DMS 273 treated with DMSO at 0.1 percent for 48 hours (cell line): ENCODE measurements at places on chromosomes 6 and 20.

- no peak for DNase-seq
These were observed 610.9 kb upstream of the MAN1A1 start for GRCh38 chr6:119960456-119960855.

- no peak for DNase-seq
These were observed 301.2 kb downstream of the ADGRG6 start for GRCh38 chr6:142602972-142603371.

DNA sequence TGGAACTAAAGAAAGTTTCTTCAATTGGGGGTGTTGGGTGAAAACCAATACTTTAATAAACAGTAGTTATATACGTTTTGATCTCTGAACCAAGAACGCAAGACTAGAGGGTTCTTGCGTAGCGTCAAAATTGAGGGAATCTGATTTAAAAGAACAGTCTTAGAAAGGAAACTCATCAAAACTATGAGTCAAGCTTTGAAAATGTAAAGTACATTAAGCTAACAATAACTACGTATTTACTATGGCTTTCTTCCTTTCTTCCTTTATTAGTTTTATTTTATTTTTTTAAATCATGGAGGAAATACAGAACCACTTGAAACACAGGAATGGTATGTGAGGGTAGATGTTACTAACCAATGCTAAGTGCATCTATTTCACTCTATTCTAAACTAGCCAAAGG lies 287.0 kb upstream of the RSPO3 start:
- DNase-seq, result no peak

DNA sequence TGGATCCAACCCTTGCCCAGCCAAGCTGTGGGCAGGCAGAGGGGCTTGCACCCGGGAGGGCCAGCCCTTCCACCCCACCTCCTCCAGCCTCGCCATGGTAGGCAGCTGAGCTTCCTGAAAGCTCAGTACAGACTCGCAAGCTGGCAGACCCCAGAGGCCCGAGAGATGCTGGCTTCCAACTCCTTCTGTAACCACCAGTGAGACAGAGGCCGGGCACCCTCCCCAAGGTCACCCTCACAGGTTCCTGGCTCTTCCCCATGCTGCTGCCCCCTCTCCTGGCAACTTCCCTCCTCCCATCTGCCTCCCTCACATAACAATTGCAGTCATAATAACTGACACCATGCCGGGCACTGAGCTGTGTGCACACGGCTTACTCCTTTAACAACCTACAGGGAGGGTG lies 26.2 kb upstream of the NOL4L start:
- no peak for DNase-seq

DNA sequence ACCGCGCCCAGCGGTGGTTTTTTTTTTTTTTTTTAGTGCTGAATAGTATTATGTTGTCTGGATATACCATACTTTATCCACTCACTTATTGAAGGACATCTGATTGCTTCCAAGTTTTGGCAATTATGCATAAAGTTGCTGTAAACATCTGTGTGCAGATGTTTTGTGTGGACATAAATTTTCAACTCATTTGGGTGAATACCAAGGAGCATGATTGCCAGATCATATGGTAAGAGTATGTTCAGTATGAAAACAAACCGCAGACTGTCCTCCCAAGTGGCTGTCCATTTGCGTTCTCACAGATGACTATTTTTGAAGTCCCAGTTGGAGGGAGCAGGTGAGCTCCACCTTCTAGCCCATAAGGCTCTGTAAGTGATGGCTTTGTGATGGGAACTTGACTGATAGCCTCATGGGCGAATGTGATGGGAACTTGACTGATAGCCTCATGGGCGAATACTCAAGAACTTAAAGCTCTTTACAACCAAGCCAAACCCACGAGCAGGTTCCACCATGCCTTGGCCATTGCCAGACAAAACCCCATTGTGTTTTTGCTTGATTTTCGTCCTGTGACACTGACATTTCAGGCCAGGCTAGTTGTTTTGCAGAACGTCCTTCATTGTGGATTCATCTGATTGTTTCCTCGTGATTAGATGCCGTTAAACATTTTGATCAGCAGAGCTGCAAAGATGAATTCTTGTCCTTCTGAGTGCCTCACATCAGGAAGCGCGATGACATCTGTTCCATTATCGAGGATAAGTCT lies 51.0 kb downstream of the ZBTB2 start:
- no peak for DNase-seq

- peak; percentile 15 for DNase-seq
These were observed 212.7 kb upstream of the AGPAT4 start for GRCh38 chr6:161486361-161487216.

GRCh38 chr6:121548131-121548530 lies 112.7 kb downstream of the GJA1 start:
- no peak for DNase-seq

- DNase-seq, result no peak
These were observed 5.7 kb upstream of the PLN start for GRCh38 chr6:118542184-118542952.

GRCh38 chr6:104789770-104790190 lies 69.9 kb downstream of the HACE1 start:
- DNase-seq, result no peak

GRCh38 chr20:15835811-15836210 lies 737.4 kb downstream of the KIF16B start:
- no peak for DNase-seq

GRCh38 chr6:65450451-65450850 lies 256.6 kb downstream of the EYS start:
- no peak for DNase-seq

GRCh38 chr6:31558631-31559500 lies 11.5 kb downstream of the NFKBIL1 start:
- no peak for DNase-seq

GRCh38 chr6:150687508-150687907 lies 87.8 kb downstream of the PLEKHG1 start:
- no peak for DNase-seq

- DNase-seq, result peak; percentile 20
These were observed 18.1 kb downstream of the BPI start for GRCh38 chr20:38321959-38322598.

GRCh38 chr6:119344306-119344705 lies 5.3 kb downstream of the MAN1A1 start:
- DNase-seq, result no peak

DNA sequence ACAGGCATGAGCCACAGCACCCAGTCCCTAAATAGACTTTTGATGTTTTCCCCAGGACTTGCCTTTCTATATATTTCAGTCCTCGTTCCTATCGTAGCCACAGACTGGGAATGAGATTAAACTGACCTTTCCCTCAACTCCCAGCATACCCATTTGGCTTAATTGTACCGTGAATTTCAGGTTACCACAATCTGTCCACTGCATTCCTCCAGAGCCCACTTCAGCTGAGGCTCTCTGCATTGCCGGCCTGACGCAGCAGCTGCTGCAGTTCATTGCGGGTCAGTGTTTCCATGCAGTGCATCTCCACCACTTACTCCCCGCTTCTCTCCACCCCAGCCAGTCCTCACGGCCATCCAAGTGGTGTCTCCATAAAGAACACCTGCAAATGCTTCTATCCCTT lies 103.1 kb upstream of the RIN2 start:
- no peak for DNase-seq

DNA sequence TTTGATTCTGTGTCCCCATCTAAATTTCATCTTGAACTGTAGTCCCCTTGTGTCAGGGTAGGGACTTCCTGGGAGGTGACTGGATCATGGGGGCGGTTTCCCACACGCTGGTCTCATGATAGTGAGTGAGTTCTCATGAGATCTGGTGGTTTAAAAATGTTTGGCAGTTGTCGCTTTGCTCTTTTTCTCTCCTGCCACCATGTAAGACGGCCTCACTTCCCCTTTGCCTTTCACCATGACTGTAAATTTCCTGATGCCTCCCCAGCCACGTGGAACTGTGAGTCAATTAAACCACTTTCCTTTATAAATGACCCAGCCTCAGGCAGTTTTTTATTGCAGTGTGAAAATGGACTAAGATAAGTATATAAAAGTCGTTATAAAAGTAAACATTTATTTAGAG lies 80.5 kb upstream of the SGK1 start:
- no peak for DNase-seq

- DNase-seq, result no peak
These were observed 3.2 kb downstream of the ADIG start for GRCh38 chr20:38584099-38584763.

- no peak for DNase-seq
These were observed 508.7 kb downstream of the EPHA7 start for GRCh38 chr6:92910646-92911045.

DNA sequence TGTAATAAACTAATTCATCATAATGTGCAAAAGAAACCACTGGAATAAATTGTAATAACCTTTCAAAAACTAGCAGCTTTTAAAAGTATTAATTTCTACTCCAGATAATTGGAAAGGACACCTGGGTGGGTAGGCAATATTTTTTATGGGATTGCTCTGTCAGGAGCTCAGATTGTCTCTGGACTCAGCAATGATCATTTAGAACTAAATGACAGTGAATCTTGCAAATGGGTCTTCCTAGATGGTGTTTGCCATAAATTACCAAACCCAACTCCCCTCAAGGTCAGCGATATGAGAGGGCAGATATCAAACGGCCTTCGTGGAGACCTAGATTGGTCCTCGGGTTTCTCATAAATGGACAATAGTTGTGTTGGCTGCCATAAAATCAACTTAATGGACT lies 181.9 kb downstream of the HS3ST5 start:
- no peak for DNase-seq

DNA sequence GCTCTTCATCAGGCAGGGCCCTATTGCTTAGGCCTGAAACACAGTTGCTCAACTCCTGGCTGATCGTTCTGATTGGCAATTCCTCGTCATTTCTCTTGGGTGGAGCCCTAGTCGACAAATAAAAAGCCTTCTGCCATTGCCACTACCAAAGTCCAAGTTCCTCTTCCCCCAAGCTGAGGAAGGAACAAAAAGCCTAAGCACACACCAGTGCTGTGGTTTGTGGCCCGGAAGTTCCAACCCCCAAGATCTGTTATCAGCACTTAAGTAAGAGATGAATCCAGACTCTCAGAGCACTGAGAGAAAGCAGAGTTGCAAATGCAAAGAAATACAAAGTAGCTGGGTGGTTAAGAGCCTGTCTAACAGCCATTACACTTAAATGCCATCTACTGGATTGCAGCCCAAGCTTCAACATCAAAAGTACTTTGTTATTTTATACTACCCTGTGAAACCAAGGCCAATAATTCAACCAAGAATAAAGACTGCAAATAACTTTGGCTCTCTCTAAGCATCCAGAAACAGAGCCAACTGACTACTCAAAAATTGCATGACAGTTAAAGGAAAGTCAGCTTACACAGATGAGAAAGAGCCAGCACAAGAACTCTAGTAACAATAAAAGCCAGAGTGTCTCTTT lies 1024.0 kb downstream of the GRIK2 start:
- DNase-seq, result no peak

GRCh38 chr6:157235600-157236039 lies 87.7 kb downstream of the TMEM242 start:
- DNase-seq, result no peak

DNA sequence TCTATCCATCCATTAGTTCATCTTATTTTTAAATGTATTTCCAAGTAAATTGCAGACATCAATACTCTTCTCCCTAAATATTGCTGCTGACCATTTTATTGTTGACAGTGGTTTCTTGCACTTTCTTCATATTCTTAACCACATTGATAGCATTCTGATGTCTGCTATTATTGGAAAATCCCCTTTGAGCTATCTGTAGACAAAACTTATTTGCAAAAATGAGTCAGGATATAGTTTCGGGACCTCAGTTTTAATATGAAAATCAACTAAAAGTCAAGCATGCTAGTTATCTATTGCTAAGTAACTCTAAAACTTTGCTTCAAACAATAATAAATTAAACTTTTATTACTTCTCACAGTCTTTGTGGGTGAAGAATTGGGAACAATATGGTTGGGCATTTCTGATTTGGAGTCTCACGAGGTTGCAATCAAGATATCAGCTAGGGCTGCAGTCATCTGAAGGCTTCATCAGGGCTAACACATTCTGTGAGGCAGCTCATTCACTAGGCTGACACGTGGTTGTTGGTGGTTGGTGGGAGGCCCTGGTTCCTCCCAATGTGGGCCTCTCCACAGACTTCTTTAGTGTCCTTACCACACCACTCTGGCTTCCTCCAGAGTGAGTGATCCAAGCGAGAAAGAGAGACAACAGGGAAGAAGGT lies 32.7 kb downstream of the CD109 start:
- DNase-seq, result no peak

- DNase-seq, result no peak
These were observed 16.6 kb upstream of the GSTA1 start for GRCh38 chr6:52820198-52820597.

DNA sequence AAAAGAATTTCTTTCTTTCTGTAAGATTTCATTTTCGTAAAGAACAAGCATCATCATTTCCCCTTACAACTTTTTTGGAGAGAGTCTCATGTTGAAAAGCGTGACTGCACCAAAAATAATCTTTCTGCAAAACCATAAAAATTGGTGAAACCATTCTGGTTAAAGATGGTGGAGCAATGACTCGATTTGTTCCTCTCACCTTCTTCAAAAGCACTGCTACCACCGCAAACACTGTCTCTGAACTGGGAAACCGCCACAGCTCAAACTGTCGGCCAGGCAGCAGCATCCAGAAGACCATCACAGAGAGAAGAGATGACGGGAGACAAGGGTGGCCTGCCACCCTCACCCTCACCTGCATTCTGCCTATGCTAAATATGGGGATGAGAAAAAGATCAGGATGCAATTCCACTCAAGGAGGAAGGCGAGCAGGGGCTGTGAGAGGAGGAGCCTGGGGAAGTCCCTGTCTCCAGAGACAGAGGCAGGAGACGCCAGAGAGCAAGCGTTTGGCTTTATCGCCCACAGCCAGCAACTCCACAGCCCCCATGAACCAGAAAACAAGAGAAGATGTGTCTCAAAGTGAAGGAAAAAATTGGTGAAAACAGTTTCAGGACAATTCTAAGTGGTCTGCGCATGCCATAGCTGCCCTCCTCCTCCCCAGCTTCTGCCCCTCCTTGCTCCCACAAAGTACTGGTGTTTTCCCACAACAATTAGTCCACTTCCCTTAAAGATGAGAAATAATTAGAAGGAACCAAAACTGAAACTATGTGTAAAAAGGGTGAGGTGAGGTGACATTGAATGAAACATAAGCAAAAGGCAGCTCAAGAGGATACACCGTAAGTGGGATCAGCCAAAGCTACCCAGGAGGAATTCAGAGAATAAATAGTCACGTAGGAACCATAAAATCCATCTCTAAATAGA lies 255.5 kb downstream of the KIF16B start:
- DNase-seq, result no peak

DNA sequence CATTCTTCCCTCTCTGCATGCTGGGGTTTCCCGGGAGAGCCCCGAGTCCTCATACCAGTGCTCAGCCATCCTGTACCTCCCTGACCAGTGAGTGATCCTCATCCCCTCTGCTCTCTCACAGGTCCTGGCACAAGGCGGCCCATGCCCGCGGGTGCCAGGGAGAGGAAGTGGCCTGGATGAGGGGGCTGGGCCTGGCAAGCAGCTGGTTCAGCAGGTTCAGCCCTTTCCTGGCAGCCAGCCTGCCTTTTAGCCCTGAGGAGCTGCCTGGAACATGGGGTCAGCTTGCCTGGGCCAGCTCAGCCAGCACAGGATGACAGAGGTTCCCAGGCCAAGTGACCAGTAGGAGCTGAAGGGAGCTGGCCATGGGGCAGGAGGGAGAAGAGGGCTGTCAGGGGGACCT lies 10.9 kb downstream of the MOCS1 start:
- no peak for DNase-seq
